ENCODE measurements at places on chromosomes 1 and 21.

DNA sequence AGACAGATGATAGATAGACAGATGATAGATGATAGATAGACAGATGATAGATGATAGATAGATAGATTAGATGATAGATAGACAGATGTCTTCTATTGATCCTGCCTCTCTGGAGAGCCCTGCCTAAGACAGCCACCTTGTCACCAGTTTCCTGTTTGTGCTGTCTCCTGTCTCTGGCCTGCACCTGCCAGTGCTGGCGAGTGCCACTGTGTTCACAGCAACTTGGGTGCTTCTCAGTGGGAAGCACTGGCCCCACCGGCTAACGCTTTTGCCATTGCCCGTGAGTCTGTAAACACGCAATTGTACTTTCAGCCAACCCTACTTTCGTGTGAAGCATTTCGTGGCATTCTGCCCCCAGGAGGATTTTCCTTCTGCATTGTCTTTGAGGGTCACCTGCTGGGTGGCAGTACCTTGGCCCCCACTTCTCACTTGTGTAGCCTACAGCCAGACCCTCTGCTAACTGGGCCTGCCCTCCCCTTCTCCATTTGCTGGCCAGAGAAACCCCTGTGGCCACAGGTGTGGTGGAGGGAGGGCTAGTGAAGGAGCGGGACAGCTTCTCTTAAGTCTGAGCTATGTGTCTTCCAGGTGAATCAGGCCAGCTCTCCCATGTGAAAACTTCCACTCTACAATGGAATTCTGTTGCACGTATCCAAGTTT lies 23.4 kb upstream of the PDE9A start:
- DNase-seq: no peak

DNA sequence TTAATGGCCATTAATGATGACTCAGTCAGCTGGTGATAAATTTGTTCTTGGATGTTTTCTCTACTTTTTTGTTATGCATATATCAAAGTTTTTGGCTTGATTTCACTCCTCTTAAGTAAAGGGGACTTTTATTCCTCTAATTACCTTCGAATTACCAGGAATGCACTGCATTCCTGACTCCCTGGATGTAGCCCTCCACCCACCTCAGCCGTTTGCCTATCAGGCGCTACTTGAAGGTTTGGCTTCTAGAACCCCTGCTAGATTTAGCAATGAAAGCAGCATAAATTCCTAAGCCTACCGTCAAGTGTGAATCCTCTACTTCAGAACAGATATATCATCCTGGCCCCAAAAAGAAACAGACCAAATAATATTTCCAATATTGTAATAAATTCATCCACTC lies 387.8 kb upstream of the ADGRL2 start:
- DNase-seq: no peak

DNA sequence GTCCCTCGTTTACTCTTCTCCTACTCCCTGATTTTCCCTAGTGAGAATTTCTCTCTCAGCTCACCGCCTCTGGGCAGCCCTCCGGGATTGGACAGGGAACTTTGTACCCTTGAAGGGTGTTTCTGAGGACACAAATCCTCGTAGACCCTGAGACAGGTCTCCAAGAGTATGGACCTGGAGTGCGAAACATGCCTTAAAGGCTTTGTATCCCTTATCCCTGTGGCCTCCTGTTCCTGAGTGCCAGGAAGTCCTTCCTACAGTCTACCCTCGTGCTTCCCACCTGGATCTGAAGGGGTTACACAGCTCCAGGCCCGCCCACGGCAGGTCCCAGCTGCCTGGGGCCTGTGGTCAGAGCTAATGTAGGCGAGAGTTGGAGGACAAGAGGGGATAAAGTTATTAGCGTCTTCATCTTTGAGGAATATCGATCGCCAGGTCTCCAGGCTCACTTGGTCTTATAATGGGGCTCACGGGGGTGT lies 7.6 kb upstream of the PEAR1 start:
- no peak for DNase-seq

- DNase-seq: no peak
Measured at GRCh38 chr1:36814774-36815173, 219.5 kb downstream of the GRIK3 start.

GRCh38 chr1:183178545-183178944 lies 7.5 kb upstream of the LAMC2 start:
- DNase-seq: no peak

DNA sequence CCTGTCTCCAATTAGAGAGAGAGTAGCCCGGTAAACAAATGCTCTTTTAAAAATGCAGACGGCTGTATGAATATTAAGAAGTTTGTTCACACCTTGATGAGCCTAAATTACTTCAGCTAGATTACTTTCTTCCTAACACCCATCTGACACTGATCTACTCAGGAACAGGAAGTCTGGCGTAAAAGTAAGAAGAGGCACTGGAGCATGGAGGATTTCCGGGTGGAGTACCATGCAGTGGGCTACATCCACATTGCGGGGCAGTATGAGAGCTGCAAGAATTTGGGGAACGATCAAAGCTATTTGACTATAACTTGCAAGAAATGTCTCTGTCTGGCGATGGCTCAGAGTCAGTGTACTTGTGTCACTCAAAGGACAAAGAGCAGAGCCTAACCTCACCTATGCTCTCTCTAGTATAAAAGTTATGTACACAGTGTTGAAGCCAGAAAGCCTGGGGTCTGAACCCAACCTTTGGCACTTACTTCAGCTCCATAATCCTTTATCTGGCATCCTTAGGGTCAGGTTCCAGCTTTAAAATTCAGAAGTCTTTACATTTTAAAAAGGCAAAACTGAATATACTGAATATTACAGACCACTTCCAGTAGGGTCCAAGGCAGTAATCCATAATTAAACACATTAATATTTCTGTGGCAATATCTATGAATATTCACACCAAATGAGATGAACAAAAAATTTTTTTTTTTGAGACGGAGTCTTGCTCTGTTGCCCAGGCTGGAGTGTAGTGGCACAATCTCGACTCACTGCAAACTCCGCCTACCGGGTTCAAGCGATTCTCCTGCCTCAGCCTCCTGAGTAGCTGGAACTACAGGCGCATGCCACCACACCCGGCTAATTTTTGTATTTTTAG lies 7.9 kb upstream of the GNPAT start:
- DNase-seq: no peak

DNA sequence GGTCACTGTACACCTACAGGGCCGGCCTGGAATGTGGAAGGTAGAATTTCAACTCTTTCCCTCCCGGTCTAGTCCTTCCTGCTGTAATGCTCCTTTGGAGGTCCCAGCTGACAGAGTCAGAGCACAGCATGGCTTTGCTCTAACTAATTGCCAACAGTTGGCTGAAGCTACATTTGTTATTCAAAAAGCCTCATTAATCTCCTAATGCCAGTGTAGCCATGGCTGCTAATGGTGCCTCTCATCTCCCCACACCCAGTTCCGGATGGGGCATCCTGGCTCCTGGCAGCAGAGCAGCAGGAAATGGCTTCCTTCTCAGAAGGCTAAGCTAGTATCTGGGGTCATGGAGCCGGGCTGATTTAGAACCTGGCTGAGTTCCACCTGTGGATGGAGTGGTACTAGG lies 18.7 kb upstream of the CAMK1G start:
- DNase-seq: no peak

DNA sequence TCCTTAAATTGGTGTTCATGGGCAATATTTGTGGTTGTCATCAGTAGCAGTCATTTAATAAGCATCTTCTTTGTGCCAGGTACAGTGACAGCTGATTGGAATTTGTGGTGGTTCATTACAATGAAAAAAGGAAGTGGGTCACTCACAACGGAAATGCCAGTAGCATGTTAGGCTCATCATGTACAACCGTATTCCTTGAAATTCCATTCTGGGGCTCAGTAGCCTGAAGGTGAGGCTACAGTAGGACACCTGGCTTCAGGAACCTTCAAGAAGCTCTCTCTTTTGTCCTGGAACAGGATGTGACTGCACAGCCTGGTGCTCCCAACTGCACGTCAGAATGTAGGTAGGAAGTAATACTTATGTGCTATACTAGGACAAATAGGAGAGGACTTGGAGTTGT lies 93.9 kb downstream of the ST3GAL3 start:
- no peak for DNase-seq

- peak; percentile 69 for DNase-seq
Measured at GRCh38 chr1:32200226-32201010, at the start of gene CCDC28B. TSS of gene CCDC28B (plus strand) at chr1:32200595. CDS start at chr1:32201936, 1,341 bp downstream.
